ENCODE measurements at places on chromosomes 16 and 17.

DNA sequence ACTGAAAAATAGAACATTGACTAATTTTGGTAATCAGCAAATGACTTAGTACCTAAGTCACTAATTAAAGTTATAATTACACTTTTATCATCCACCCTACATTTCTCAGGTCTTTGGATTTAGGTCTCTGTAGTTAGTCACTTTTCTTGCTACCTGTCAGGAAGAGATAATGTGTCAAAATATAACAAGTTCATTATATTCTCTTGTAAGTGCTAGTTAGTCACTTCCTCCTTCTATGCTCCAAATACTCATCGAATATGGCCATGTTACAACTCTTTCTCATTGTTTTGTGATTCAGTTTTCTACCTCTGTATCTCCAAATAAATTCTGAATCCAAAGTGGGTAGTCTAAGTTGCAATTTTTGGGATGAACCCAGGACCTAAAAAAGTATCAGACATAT, 163.5 kb upstream of the KIF2B start:
- H3K27me3 ChIP-seq = no peaks in the 10 kb centered on the region
- no peak for DNase-seq
- H3K36me3 ChIP-seq = no peaks in the 10 kb centered on the region
- no peak overlapping the region for H3K4me3 ChIP-seq

DNA sequence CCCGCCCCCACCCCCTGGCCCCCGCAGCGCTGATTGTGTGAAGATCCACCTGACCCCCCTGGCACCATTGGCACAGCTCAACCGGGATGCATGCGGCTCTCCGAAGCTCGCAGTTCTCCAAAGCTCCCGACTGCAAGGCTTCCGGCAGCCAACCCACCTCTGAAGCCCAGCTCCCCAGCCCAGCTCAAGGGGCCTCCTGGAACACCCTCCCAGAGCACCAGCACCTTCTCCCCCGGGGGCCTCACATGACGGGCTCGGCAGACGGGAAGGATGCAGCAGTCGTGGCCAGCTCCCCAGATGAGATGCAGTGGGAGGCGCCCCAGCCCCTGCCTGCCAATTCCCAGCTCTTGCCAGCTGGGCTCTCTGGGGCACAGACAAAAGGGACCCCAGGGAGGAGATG, 215.3 kb downstream of the ZNF423 start:
- H3K27me3 ChIP-seq = peaks cover 19% of the 10 kb centered on the region
- DNase-seq = no peak
- no peak overlapping the region for H3K27ac ChIP-seq
- no peak overlapping the region for H3K4me3 ChIP-seq
- no peaks in the 10 kb centered on the region for H3K36me3 ChIP-seq
- H3K4me1 ChIP-seq = no peaks in the 10 kb centered on the region

DNA sequence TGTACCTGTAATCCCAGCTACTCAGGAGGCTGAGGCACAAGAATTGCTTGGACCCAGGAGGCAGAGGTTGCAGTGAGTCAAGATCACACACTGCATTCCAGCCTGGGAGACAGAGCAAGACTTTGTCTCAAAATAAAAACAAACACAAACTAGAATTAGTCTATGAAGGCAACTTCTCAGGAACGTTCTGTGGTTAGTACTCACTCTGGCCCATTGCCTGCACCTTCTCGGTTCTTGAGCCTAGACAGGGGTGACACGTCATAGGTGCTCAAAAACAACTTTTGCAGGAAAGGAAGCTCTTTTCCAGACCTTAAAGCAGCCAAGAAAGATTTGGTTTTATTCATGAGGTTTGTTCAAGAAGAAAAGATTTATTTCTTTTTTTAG, 22.3 kb upstream of the CNOT1 start:
- no peak overlapping the region for H3K27ac ChIP-seq
- DNase-seq = no peak
- peaks cover 11% of the 10 kb centered on the region for H3K27me3 ChIP-seq
- H3K4me1 ChIP-seq = no peaks in the 10 kb centered on the region

- H3K27me3 ChIP-seq = no peaks in the 10 kb centered on the region
- H3K4me3 ChIP-seq = peak overlapping the region; percentile 61
- DNase-seq = no peak
- H3K27ac ChIP-seq = peak overlapping the region; percentile 86
These were observed 4.8 kb downstream of the PRR11 start for GRCh38 chr17:59160157-59161025.

DNA sequence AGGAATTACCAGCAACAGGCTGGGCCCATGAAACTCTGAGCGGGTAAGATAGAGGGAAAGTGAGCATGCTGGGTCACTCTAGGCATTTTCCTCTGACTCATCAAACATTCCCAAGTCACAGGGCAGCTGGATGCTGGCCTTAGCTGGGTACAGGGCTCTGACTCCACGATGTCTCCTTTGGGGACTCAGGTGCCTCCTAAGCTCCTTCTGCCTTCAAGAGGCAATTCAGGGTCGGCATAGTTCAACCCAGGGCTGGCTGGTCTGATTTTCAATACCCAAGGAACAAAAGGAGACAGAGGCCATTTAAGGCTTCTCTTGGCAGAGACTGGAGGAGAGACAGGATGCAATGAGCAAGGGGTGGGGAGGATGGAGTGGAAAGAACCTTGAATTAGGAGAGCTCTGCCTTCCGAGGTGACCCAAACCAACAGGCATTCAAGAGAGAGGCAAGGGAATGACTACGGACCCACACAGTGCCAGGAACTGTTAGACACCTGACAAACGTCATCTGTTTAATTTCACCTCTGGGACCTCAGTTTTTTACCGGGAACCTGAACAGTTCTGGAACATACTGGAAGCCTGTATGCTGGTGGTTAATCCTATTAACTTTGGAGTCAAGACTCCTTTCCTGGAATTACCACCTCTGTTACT, 910 bp downstream of the WBP2 start:
- no peak overlapping the region for H3K27ac ChIP-seq
- DNase-seq = no peak
- H3K36me3 ChIP-seq = peaks cover 23% of the 10 kb centered on the region

- H3K4me1 ChIP-seq = peaks cover 59% of the 10 kb centered on the region
- H3K27ac ChIP-seq = peak overlapping the region; percentile 33
- DNase-seq = no peak
- H3K27me3 ChIP-seq = no peaks in the 10 kb centered on the region
These were observed 39.0 kb downstream of the ABCC1 start for GRCh38 chr16:15988268-15989013.

GRCh38 chr16:55645986-55646385, 9.8 kb upstream of the SLC6A2 start:
- no peaks in the 10 kb centered on the region for H3K4me1 ChIP-seq
- H3K36me3 ChIP-seq = no peaks in the 10 kb centered on the region
- H3K27me3 ChIP-seq = peaks cover 47% of the 10 kb centered on the region
- no peak overlapping the region for H3K27ac ChIP-seq

- no peaks in the 10 kb centered on the region for H3K27me3 ChIP-seq
- no peak overlapping the region for H3K27ac ChIP-seq
- no peak for DNase-seq
- H3K4me3 ChIP-seq = no peak overlapping the region
- H3K4me1 ChIP-seq = no peaks in the 10 kb centered on the region
These were observed 77.9 kb downstream of the SDR42E1 start for GRCh38 chr16:81933361-81933760.

GRCh38 chr17:7613769-7614424, 800 bp downstream of the FXR2 start:
- H3K4me1 ChIP-seq = peaks cover 46% of the 10 kb centered on the region
- peak overlapping the region; percentile 78 for H3K27ac ChIP-seq
- H3K4me3 ChIP-seq = peak overlapping the region; percentile 89

- no peak for DNase-seq
- no peak overlapping the region for H3K4me3 ChIP-seq
- H3K4me1 ChIP-seq = peaks cover 5% of the 10 kb centered on the region
These were observed 189.0 kb downstream of the SLC39A11 start for GRCh38 chr17:72903522-72903921.

GRCh38 chr16:54335230-54335629, 48.6 kb upstream of the IRX3 start:
- no peaks in the 10 kb centered on the region for H3K4me1 ChIP-seq
- no peak overlapping the region for H3K27ac ChIP-seq

DNA sequence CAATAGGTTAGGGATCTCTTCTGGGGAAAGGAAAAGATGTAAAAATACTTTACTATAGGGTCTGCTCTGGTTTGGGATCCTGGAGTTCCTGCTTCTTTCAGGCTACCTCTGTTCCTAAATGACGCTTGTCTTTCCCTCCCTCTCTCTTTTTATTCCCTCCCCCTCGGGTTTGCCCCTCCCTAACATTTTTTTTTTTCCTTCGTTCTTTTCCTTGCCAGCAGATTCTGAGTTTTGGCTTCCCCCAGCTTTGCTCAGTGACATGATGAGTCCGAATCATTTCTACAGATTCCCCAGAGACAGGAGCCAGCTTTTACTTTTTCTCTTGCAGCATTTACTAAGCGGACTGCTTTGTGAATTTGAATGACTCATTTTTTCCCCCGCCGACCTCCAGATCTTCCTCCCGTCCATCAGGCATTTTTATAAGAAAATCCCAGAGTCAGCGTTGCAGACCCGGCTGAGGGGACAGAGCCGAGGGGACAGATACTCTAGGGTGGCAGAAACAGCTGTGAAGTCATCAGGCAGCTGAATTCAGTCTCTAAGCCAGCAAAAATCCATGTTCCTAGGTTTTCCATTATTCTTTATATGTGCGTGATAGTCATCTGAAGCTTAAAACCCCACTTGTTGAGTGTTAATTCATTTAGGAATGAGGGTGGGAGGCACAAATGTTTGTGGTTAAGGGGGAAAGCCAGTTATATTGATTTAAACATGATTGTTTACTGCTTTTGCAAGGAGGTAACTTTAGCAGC, at the start of gene TMEM100:
TMEM100 (minus strand) TSS at position 123 of the 746 bp plus-strand sequence. CDS start 1,794 bp downstream, outside the sequence.
- H3K36me3 ChIP-seq = no peaks in the 10 kb centered on the region
- no peak within 1 kb of the TSS for H3K27ac ChIP-seq
- H3K27me3 ChIP-seq = peaks cover 86% of the 10 kb centered on the region
- H3K4me3 ChIP-seq = no peak within 1 kb of the TSS
- no peak for DNase-seq

DNA sequence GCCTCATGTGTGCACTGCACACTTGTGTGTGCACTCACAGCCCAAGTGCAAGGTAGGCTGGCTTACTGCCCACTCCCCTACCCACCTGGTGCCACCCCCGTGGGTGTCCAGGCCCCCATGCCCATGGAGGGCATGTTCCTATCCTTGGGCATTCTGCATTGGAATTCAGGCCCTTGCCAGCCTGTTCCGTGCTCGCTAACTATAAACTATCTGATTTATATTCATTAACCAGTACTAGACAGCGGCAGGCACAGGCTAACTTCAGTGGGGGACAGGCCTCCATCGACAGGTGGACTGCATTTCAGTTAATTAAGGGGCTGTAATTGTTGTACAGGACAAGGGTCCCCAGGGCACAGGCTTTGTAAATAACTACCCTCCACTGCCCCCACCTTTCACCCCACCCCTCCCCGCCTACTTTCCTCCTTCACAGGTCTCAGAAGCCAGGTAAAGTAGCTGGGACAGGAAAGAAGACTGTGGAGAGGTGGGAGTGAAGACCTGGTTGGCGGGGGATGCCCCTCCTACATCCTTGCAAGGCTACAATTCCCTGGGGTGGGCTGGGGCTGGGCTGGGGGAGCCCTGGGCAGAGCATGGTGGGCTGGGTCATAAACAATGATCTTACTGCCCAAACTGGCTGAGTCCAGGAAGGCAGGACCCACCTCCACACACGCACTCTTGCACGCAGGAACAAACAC, 119.0 kb upstream of the LHX1 start:
- H3K4me1 ChIP-seq = no peaks in the 10 kb centered on the region
- no peak for DNase-seq
- no peak overlapping the region for H3K27ac ChIP-seq
- peaks cover 83% of the 10 kb centered on the region for H3K27me3 ChIP-seq
- no peak overlapping the region for H3K4me3 ChIP-seq

DNA sequence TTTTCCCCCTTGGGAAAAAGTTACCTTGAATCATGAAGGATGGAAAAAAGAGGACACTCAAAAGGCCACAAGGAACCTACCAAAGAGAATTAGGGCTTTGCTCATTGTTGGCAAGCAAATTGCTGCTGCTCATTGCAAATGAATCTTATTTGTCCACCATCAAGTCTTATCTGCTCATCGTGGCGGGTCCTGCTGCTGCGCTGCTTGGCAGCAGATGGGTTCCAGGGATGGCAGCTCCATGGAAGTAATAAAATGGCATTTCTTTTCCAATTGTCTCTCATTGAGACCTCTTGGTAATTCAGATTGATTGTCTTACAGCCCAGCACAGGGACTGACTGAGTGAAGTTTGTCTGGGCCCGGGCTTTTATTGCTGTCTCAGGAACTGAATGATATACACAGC, 118.7 kb downstream of the MRM1 start:
- peaks cover 33% of the 10 kb centered on the region for H3K4me1 ChIP-seq
- no peak for DNase-seq

GRCh38 chr16:19872179-19872863, 12.3 kb downstream of the GPRC5B start:
- H3K4me1 ChIP-seq = no peaks in the 10 kb centered on the region
- peaks cover 40% of the 10 kb centered on the region for H3K27me3 ChIP-seq

DNA sequence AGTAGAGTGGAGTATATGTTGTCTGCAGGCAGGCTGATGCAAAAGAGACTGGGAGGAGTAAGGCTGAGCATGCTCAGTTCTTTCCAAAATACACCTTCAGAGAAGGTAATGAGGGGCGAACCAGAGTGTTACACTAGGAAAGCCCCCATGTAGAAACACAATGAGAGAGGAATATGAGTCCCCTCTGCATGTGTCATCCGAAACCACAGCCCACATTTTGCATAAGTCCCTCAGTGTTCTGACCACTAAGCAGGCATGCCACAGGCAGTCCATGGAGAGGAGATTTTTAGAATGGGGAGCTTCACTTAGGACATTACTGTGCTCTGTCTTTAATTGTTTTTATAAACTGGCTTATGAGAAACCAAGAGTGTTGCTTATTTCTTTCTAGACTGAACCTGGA, 32.0 kb downstream of the SLC6A2 start:
- no peak overlapping the region for H3K4me3 ChIP-seq
- no peak for DNase-seq
- no peaks in the 10 kb centered on the region for H3K36me3 ChIP-seq
- H3K27ac ChIP-seq = no peak overlapping the region
- H3K27me3 ChIP-seq = peaks cover 41% of the 10 kb centered on the region

DNA sequence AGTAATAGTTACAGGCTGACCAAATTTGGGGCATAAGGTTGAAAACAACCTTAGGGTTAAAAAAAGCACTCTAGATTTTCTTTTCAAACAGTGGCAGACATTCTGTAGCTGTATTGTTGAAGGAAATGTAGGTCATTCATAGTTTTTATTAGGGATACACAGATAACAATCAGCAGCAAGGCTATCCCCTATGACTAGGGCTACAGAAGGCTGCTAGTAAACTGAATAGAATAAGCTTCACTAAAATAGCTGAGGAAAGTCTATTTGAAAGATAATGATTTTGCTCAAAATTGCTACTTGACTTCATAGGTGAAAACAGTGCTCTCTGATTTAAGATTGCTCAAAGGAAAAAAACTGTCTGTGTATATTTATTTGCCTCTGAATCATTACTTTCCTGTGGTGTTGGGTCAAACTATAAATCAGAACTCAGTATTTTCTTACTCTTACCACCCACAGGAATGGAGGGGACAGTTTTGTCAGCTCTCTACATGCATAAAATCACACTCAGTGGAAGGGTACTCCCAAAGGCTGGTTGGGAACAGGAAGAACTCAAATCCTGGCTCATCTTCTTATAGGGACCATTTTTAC, 24.8 kb downstream of the RPGRIP1L start:
- DNase-seq = no peak
- no peaks in the 10 kb centered on the region for H3K4me1 ChIP-seq
- H3K36me3 ChIP-seq = peaks cover 4% of the 10 kb centered on the region
- H3K27me3 ChIP-seq = no peaks in the 10 kb centered on the region
- H3K27ac ChIP-seq = no peak overlapping the region
- H3K4me3 ChIP-seq = no peak overlapping the region
